Tracheal epithelial cell (primary cell): ENCODE measurements at places on chromosomes 12 and 14. TPM values are rescaled to one million over a fixed set of nuclear protein-coding genes. Genes with fewer than 3 reads are reported as not detected.

RCOR1 gene
- 22.2 and 22.8 TPM in 2 replicates for total RNA-seq

PPFIA2 gene
- 0.48 TPM in 1 of 2 replicates, not detected in the other for total RNA-seq

TSHR gene
- not detected in 2 replicates for total RNA-seq

IAPP gene
- total RNA-seq = not detected in 2 replicates

ZC3H14 gene
- total RNA-seq = 41.2 and 41.8 TPM in 2 replicates

LRRC9 gene
- under 0.01 TPM in 2 replicates for total RNA-seq

GAS2L3 gene
- total RNA-seq = 0.64 and 3.1 TPM in 2 replicates

ITGB7 gene
- total RNA-seq = 3.4 and 9.4 TPM in 2 replicates

CCDC177 gene
- total RNA-seq = not detected in 2 replicates

LMNTD1 gene
- not detected in 2 replicates for total RNA-seq

ETFBKMT gene
- 1.2 and 1.7 TPM in 2 replicates for total RNA-seq

SLC10A1 gene
- total RNA-seq = not detected in 2 replicates

FLRT2 gene
- 3.4 and 10.6 TPM in 2 replicates for total RNA-seq

TMED8 gene
- total RNA-seq = 8.9 and 9.8 TPM in 2 replicates

IL23A gene
- total RNA-seq = 16.6 TPM in 1 of 2 replicates, not detected in the other

HOXC13 gene
- not detected in 2 replicates for total RNA-seq

GPX2 gene
- total RNA-seq = 2.2 and 4.3 TPM in 2 replicates

SRSF5 gene
- 81.7 and 83.1 TPM in 2 replicates for total RNA-seq
